GDM1 (cell line): ENCODE measurements at places on chromosomes 16 and 17.
A peak's percentile ranks its signal among the peaks of the same experiment; 100 is the strongest.

DNA sequence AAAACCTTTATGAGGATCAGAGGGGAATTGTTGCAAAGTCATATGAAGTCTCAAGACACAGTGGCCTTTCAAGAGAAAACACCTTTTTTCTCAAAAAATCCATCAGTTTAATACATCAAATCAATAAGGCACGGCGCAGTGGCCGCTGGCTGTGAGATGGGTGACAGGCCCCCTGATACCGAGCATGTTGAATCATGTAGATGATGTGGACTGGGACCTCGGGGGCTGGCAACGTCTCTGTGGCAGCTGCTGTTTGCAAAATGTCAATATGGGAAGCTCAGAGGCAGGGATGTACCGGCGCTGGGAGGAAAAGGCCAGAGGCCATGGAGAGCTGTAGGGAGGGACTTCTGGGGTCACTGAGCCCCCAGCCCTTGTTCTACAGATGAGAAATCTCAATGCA, 169.1 kb downstream of the GSG1L start:
- DNase-seq, result no peak

DNA sequence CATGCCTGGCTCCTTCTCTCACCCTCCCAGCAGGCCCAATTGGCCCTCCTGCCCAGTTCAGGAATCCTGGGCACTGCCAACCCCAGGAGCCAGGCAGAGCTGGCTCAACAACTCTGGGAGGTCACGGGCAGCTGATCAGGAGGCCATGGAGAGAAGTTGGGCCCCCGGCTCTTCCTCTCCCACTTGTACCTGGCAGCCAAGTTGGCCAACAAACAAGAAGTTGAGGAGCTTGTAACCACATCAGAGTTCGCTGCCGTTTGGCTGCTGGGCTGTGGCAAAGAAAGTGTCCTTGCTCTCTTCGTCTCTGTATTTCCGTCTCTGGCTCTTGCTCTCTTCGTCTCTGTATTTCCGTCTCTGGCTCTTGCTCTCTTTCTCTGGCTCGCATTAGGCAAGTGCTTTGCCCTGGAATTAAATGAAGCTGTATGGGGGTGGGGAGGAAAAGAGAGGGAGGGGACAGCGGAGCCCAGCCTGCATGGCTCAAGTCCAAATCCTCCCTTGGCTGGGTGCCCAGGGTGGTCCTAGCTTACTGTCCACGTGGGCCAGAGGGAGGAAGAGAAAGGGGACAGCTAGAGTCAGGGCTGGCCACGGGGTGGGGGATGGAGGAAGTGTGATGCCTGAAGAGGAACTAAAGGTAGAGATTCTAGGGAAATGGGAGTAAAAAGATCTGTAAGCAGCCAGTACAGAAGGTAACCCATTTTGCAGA, 7.8 kb upstream of the TMEM132E start:
- DNase-seq, result no peak

- no peak for DNase-seq
These were observed 253.2 kb upstream of the IRX5 start for GRCh38 chr16:54677308-54677950.

DNA sequence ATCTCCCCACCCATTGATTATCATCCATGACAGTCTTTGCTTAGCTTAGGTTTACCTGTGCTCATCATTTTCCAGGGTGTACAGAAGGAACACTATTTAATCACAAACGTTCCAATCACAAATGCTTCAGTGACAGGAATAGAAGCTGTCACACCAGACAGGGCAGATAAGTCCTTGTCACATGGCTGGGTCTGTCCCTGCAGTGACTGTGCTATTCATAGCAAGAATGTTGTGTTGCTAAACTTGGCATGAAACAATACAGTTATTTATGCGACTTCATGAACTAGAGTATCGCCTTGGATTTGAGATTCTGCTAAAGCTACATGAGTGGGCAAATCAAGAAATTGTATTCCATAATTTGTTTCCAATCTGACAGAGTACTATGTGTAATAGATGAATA, 108.4 kb downstream of the CDH13 start:
- DNase-seq, result no peak

DNA sequence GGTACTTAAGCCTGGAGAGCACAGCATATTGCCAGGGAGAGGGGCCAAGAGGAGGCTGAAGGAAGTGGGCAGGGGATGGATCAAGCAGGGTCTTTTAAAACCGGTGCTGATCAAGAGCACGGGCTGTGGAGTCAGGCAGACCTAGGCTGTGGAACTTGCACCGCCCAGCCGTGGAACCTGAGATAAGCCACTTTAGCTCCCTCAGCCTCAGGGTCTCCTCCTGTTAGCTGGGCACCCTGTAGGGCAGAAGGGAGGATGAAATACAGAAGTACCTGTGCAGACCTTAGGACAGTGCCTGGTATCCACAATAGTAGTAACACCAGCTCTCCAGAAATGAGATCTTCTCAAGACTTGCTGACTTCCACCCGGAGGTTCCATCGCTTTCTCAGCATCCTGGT, 9.3 kb downstream of the ODAD4 start:
- no peak for DNase-seq

- peak; percentile 41 for DNase-seq
These were observed 4.7 kb upstream of the GFAP start for GRCh38 chr17:44919885-44920564.

DNA sequence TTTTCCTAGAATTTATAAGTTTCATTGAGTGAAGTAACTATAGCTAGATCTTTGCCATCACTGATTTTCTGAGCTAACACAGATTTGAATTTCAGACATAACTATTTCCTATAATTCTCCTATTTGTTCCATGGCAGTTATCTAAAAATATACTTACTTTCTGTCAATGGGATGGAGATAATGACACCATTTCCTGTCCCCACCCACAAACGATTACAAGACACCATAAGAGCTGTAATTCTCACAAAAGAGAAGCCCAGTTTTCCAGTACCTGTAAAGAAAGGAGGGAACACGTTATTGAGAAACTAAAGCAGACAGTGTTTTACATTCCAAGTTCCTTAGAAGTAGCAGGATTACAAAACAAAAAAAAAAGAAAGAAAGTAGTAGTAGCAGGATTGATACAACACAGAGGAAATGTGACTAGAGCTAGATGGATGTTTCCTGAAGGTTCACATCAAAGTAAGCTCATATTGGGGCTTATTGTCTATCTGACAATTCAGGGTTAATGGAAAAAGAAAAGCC, 110.9 kb upstream of the TOB1 start:
- no peak for DNase-seq

- DNase-seq, result no peak
These were observed 7.4 kb downstream of the ACD start for GRCh38 chr16:67652578-67653127.

DNA sequence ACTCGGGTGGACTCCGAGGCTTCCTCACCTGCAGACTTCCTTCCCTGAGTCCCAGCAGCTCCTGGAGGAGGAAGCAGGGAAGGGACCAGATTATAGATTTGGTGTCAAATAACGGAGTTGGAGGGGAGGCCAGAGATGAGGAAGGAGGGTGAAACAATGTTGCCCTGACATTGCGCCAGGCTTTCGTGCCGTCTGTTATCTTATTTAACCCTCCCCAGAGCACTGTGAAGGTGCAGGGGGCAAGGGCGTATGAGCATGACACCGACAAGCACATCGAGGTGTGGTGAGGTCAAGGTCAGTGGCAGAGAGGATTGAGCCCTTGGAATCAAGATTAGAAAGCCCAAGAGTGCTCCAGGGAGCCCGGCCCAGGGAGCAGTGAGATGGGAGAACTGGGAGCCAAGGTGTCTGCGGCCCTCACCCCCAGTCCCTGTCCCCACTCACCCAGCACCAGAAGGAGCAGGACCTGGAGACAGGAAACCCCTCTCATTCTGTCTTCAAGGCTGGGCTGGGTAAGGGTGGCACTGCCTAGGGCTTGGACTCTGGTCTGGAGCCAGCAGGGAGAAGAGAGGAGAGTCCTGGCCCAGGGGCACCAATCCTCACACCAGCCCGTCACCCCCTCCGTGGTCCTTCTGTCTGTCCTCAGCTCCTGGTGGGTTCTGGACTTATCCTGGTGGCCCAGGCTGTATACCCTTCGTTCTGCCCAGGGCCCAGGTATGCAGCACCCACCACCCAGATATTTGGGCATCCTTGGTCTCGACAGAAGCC, 1.1 kb downstream of the PRSS33 start:
- DNase-seq, result no peak

DNA sequence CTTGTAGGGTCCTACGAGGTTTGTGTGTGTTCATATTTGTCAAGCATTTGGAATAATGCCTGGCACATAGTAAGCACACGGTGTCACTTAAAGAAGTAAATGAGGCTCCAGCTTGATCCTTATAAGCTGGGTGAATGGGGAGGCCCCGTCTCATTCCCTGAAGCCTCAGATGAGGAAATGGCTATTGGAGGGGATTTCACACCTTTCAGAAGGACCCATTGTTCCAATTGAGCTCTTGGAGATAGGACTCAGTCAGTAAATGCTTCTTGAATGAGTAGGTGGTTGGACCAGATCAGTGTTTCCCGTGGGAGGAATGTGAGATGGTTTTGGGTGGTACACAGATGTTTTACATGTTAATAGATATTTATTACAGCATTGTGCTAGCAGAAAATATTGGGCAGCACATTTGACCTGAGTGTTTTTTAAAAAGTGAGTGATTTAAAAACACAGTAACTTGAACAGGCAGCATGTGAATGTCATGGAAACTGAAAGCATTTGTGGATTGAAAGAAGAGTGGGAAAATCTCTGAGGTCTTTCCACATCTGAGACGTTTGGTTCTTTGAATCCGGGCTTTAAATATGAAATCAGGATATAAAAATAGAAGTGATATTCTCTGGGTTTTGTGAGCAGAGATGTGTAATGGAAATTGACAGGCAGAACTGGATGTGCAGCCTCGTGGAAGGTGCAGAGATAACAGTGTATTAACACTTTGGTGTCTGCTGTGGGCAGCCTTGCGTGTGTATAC, 36.4 kb upstream of the ARHGAP17 start:
- no peak for DNase-seq

DNA sequence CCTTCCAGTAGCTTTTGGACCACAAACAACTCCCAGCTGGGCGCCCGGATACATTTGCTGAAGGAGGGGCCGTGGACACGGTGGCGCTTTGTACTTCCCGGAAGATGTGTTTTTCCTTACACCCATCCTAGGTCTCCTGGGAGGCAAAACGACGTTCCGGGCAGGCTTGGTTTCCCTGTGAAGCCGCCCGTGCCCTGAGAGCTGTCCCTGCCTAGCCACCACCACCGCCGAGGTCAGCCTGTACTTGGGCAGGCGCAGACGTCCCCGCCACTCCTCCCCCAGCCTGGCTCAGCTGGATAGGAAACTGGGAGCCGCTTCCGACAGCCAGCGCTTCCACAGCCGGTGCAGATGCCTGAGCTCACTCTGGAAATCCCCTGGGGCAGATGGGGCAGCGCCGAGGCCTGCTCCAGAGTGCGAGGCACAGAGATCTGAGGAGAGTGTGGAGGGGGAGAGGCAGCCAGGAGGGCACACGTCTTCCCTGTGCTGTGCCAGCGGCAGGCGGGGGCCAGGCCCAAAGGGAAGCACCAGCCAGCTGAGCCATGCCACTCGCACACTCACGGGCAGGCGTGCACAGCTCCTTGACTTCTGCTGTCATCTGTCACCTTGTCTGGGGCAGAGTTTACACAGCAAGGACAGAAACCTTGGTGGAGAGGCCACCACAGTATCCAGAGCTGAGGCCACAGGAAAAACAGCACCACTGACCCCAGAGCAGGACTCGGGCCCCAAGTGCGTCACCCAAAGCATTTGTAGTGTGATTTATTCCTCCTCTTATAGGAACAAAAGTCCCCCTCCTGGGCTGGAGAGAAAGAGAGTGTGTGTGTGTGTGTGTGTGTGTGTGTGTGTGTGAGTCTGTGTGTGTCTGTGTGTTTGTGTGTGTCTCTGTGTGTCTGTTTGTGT, 3.0 kb downstream of the RHBDF2 start:
- no peak for DNase-seq

- DNase-seq, result no peak
These were observed 62.1 kb downstream of the ABHD15 start for GRCh38 chr17:29504711-29505110.

DNA sequence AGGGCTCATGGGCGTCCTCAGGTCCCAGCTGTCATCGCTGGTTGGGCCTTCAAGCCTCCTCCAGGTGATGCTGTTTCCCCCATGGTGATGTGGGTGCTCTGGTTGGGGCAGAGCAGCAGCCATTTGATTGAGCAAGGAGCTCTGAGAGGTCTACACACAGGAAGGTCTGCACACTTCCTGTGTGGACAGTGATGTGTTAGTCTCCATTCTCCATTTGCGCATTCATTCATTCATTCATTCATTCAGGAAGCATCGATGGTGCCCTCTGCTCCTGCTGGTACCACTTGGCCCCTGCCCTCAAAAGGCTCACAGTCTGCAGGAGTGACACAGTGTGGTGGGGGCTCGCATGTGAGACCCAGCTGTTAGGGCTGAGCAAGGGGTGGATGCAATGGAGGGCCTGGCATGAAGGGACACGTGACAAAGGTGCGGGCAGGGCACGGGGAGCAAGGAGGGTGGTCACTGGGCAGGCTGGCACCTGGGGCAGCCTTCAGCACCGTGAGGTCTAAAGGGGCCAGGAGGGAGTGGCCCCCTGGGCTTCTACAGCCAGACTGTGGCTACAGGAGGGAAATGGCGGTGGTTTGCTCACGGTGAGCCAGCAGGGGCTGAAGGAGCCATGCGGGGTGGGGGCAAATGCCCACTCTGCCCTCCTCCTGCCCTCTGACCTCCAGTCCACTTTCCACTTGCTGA, 1.5 kb downstream of the ADGRG3 start:
- no peak for DNase-seq

GRCh38 chr17:75783803-75784472, 668 bp upstream of the UNK start:
- DNase-seq, result no peak

DNA sequence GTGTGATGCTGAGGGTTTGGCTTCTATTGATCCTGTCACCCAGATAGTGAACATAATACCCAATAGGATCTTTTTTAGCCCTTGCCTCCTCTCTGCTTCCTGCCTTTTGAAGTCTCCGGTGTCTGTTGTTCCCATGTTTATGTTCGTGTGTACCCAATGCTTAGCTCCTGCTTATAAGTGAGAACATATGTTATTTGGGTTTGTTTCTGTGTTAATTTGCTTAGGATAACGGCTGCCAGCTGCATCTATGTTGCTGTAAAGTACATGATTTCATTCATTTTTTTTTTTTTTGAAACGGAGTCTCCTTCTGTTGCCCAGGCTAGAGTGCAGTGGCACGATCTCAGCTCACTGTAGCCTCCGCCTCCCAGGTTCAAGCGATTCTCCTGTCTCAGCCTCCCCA, 23.0 kb downstream of the DUS2 start:
- no peak for DNase-seq
